Cerebellar cortex (tissue), 1 donor: ENCODE measurements at places on chromosomes 7 and 10.

- no peak for DNase-seq
These were observed 59.8 kb downstream of the C10orf120 start for GRCh38 chr10:122639801-122640200.

GRCh38 chr10:13163859-13164258, 2.5 kb downstream of the MCM10 start:
- no peak for DNase-seq

GRCh38 chr10:130905921-130906320, 405.6 kb downstream of the TCERG1L start:
- DNase-seq = no peak

- DNase-seq = no peak
These were observed 25.7 kb downstream of the C7orf25 start for GRCh38 chr7:42886129-42886528.

- DNase-seq = no peak
These were observed 107.0 kb downstream of the PLXNA4 start for GRCh38 chr7:132469264-132469663.

DNA sequence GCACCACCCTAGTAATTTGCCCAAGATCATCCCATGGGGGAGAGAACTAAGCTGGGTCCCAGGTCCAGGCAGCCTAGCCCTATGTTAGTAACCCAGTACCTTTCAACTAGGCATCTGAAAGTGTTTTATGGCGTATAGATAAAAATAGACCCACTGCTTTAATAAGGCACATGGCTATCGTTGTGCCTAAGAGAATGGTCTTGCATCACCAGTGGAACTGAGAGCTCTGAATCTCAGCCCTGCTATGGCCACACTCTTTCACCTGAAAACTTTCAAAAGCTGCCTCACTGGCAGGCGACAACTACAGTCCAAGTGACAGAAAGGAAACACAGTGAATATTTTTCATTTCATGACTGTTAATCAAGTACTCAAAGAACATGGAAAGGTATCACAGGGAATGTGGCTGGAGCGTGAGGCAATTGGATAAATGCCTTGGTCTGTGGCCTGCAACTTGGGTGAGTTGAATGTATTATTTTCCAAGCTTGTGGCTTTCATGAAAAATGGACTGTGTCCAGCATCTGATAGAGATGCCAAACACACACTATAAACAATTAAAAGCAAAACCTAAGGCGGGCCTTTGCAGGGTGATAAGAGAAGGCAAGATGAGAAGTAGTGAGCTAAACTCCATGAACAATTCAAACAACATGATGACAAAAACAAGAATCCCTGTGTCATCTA, 18.0 kb upstream of the SFMBT2 start:
- no peak for DNase-seq

GRCh38 chr10:1734288-1734687, 3.0 kb downstream of the ADARB2 start:
- DNase-seq = no peak

DNA sequence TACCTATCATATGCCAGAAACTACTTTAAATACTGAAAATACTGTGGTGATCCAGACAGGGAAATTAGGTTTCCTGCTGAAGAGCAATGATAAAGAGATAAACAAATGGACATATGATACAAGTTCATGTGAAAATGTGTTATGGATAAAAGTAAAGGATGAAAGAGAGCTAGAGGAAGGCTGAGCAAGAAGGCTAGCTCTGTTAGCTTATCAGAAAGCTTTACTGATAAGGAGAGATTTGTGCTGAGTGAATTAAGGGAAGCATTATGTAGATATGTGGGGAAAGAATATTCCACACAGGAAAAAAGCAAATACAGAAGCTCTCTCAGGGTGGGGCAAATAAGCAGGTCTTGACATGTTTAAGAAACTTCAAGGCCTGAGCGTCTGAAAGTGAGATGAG, 308.4 kb downstream of the HDAC9 start:
- DNase-seq = no peak

DNA sequence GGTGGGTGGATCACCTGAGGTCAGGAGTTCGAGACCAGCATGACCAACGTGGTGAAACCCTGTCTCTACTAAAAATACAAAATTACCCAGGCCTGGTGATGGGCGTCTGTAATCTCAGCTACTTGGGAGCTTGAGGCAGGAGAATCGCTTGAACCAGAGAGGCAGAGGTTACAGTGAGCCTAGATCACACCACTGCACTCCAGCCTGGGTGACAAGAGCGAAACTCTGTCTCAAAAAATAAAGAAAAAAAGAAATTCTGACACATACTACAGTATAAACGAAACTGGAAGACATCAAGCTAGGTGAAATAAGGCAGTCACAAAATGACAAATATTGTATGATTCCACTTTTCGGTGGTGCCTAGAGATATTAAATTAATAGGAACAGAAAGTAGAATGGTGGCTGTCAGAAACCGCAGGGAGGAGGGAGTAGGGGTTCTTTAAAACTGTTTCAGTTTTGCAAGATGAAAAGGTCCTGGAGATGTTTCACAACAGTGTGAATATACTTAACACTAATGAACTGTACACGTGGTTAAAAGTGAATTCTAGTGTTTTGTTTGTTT, 23.2 kb downstream of the PILRA start:
- DNase-seq = no peak

- no peak for DNase-seq
These were observed 53.1 kb upstream of the PDCD4 start for GRCh38 chr10:110818311-110819256.

DNA sequence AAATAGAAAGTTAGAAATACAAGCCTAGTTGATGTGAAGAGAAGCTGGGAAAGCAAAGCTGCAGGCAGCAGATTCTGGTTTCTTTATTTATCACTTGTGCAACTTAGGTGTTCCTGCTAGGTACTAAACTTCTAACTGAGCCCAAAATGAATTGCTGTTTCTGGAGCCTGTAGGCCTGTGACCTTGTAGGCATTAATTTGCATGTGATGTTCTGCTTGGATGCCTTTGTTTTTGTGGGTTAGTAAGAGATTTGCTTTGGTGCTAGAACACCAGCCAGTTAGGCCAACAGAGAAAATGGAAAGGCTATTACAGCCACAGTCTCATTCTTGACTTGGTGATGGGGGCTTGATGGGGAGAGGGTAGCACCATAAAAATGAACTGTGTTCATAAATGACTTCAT, 370.7 kb downstream of the PPP1R3A start:
- no peak for DNase-seq

GRCh38 chr10:62538606-62539005, 164.4 kb downstream of the ZNF365 start:
- DNase-seq = no peak

DNA sequence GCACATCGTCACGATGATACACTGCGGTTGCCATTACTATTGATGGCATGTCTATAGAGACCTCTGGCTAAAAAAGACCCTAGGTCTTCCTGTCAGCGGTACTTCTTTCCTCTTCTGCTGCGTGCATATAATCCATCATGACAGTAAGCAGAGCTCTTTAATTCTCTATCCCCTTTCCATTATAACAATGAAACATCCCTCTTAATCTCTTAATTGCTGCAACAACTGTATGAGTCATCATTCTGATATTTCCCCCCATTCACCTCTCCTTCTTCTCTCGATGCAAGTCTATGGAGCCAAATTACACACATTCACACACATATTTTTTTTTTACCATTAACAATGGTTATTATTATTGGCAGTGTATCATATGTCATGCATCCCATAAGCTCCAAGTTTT, 45.2 kb upstream of the AKR1E2 start:
- no peak for DNase-seq
